ENCODE measurements at places on chromosomes 5 and 9. TPM values are rescaled to one million over a fixed set of nuclear protein-coding genes. Genes with fewer than 3 reads are reported as not detected.
A peak's percentile ranks its signal among the peaks of the same experiment; 100 is the strongest.

DNA sequence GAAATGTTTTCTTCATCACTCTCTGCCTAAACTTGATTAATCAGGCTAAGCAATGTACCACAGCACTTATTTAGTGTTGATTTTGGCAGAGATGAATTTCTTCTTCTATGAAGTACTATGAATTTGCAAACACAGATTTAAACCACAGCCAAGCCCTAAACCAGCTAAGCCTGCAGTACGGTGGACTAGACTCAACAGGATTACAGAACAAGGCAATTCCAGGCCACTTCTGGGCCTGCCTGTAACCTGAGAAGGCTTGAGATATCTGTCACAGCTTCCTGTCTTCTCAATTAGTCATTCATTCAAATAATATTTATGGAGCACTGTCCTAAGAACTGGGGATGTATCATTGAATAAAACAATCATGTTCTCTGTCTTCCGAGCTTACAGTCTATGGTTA lies 32.4 kb upstream of the CAST start:
- no peaks in the 10 kb centered on the region for H3K27me3 ChIP-seq
- no peak overlapping the region for H3K4me3 ChIP-seq
- peaks cover 12% of the 10 kb centered on the region for H3K4me1 ChIP-seq
- DNase-seq = no peak

DNA sequence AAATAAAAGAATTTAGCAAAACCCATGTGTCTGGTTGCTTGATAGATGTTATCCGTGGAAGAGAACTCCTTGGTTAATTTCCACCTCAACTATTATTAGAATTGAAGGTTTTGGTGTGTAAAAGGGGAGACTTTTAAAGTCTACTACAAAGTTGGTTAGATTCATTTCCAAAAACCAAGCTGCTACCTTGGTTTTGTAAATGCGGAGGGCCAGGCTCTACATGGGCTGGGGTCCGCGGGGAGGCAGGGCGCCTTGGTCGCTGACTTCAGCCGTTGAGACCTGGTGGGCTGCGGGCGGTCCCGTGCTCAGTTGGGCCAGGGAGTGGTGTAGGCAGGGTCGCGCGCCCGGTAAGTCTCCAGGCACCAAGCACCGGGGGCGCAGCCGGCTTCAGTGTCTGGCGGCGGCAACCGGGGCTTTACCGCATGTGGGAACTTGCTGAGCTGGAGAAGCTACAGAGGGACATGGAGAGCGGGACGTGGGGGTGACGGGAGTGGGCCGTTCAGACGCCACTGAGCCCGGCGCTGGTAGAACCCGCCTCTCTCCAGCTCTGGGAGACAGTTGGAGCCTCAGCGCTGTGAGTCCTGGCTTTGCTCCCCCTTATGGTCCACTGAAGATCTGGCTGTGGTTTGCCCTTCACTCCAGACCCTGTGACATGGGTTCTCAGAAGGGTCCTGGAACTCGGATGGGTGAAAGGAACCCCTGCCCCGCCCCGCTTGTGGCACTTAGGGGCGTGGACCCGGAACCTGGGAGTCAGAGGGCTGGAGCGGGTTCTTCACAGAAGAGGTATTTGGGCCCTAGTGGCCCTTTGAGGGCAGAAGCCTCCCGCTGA lies 11.8 kb downstream of the NR2F1 start:
- H3K27me3 ChIP-seq = peaks cover 100% of the 10 kb centered on the region
- H3K4me1 ChIP-seq = peaks cover 12% of the 10 kb centered on the region
- H3K27ac ChIP-seq = no peak overlapping the region
- no peaks in the 10 kb centered on the region for H3K36me3 ChIP-seq

ENHO gene
- total RNA-seq = not detected

- H3K4me1 ChIP-seq = no peaks in the 10 kb centered on the region
- H3K27ac ChIP-seq = no peak overlapping the region
- no peak overlapping the region for H3K4me3 ChIP-seq
- DNase-seq = no peak
These were observed 23.3 kb upstream of the ARSB start for GRCh38 chr5:79008362-79008761.

SOX30 gene
- total RNA-seq = 0.08 TPM

CA9 gene
- not detected for total RNA-seq

GRCh38 chr5:3836528-3836927 lies 240.9 kb downstream of the IRX1 start:
- H3K27ac ChIP-seq = no peak overlapping the region
- DNase-seq = no peak
- H3K36me3 ChIP-seq = no peaks in the 10 kb centered on the region
- no peaks in the 10 kb centered on the region for H3K27me3 ChIP-seq

DNA sequence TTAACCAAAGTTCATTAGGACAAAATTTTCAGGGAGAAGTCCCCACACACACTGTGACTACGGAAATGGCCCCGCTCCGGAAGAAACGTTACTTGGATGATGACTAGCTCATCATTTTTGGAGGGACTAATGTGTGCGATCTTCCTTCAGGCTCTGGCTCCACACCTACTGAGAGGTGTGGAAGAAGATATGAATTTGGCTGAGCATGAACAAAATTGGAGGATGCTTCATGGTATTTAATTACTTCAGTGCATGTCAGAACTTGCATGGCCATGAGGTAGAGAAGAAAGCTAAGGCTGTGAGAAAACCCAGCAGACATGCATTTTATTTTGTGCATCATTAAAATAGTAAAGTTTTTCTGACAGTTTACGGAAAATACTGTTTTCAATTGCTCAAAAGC lies 202.1 kb upstream of the TLE4 start:
- H3K4me3 ChIP-seq = no peak overlapping the region
- H3K4me1 ChIP-seq = no peaks in the 10 kb centered on the region
- no peak for DNase-seq
- no peaks in the 10 kb centered on the region for H3K27me3 ChIP-seq
- no peaks in the 10 kb centered on the region for H3K36me3 ChIP-seq

DNA sequence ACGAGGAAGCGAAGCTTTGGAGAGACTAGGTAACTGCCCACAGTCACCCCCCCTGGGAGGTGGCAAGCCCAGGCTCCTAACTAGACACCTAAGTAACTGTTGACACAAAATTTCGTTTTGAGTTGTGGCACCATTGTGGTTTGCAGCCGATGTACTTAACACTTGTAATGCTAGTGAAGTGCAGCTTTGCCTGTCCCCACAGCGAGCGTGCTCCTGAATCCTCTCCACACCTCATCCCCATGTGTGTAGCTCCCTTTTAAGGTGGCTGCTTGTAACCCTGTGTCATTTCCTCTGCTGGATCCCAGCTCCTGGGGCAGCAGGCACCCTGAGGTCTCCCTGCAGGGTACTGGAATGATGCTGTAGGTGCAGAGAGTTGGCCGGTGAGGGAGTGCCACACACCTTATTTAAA lies 114.9 kb downstream of the TRIO start:
- H3K36me3 ChIP-seq = no peaks in the 10 kb centered on the region
- H3K4me1 ChIP-seq = peaks cover 89% of the 10 kb centered on the region
- no peaks in the 10 kb centered on the region for H3K27me3 ChIP-seq
- H3K27ac ChIP-seq = peak overlapping the region; percentile 68
- DNase-seq = no peak
